Stimulated activated CD8-positive, alpha-beta memory T cell treated with anti-CD3 and anti-CD28 coated beads, Interleukin-7, amount 100 ng/mL, for 24 hours (primary cell): ENCODE measurements at places on chromosomes 5 and 9.

GRCh38 chr5:10140195-10140973 is 109.3 kb downstream of the ATPSCKMT start:
- DNase-seq = no peak

- DNase-seq = no peak
Observed at GRCh38 chr9:5698004-5698403, 69.1 kb downstream of the RIC1 start.

DNA sequence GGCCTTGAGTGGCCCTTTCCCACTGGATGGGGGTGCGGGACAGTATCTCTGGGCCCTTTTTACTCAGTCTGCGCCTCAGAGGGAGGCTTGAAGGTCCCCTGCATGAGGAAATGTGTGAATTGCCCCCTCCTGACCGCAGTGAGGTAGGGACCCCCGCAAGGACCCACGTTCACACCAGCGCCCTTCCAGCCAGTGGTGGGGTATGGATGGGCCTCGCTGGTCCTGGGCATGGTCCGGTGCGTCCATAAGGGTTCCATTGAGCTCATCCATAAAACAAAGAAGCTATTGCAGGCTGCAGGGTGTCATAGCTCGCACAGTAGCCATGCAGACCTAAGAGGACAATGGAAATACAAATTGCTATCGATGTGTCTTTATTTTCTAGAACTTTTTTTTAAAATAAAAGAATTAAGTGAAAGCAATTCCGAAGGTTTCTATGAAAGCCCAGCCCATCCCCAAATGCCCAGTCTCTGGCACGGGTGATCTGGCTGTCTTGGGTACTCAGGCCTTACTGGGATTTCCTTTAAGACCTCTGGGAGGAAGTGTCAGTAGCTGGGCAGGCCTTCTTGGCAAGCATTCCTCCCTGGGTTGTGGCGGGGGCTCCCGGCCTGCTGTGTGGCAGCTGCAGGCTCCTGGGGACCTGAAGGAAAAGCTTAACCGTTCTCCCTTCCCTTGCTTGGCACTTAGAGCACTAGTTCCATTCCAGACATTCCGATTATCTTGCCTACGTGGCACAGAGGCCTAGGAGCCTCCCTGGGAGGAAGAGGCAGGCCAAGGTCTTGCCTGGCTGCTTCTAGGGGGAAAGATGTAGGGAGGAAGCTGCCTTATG is 1.5 kb upstream of the SEMA5A start:
- no peak for DNase-seq

GRCh38 chr5:52989025-52989780 is at the start of gene ITGA2:
ITGA2 (plus strand) TSS chr5:52989352; CDS start chr5:52989469, 117 bp downstream.
- no peak for DNase-seq

GRCh38 chr5:151345187-151345807 is 2.1 kb downstream of the SLC36A2 start:
- no peak for DNase-seq

GRCh38 chr5:124869426-124870033 is 123.1 kb upstream of the ZNF608 start:
- no peak for DNase-seq

GRCh38 chr9:125881042-125881441 is 133.9 kb downstream of the PBX3 start:
- DNase-seq = no peak

- DNase-seq = no peak
Observed at GRCh38 chr5:133942614-133943474, 25.6 kb downstream of the C5orf15 start.

DNA sequence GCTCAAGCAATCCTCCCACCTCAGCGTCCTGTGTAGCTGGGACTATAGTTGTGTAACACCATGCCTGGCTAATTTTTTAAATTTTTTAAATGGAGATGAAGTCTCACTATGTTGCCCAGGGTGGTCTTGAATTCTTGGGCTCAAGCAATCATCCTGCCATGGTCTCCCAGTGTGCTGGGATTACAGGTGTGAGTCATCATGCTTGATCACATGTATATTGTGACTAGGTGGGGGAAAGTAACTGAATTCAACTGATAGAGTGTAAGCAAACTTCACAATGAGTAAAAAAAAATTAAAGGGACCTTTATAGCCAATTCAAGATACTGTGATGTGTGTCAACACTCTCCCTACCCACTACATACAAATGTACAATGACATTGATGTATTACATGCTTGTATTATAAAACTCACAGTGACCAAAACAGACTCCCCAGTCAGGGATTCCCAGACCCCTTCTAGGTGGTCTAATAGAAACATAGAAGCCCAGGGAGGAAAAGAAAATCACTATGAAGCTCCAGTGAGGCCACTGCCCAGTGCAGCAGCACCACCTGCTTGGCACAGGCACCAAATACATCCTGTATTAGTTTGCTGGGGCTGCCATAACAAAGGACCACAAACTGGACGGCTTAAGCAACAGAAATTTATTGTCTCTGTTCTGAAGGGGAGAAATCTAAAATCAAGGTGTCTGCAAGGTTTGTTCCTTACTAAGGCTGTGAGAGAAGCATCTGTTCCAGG is 8.8 kb downstream of the PLGRKT start:
- no peak for DNase-seq

- DNase-seq = no peak
Observed at GRCh38 chr9:133195029-133195428, 14.0 kb downstream of the OBP2B start.

DNA sequence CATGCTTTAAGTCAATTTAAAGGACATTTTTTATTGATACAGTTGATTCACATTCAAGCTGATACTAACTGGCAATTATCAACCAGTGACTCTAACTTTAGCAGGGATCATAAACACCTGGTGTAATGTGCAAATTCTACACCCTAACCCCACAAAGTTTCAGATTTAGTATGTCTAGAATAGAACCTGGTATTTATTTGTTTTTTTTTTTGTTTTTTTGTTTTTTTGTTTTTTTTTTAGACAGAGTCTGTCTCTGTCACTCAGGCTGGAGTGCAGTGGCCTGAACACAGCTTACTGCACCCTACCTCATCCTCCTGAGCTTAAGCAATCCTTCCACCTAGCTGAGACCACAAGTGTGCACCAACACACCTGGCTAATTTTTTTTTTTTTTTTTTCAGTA is 311.2 kb upstream of the SEMA6A start:
- DNase-seq = no peak

GRCh38 chr5:64792469-64792868 is 23.7 kb downstream of the CWC27 start:
- DNase-seq = no peak

DNA sequence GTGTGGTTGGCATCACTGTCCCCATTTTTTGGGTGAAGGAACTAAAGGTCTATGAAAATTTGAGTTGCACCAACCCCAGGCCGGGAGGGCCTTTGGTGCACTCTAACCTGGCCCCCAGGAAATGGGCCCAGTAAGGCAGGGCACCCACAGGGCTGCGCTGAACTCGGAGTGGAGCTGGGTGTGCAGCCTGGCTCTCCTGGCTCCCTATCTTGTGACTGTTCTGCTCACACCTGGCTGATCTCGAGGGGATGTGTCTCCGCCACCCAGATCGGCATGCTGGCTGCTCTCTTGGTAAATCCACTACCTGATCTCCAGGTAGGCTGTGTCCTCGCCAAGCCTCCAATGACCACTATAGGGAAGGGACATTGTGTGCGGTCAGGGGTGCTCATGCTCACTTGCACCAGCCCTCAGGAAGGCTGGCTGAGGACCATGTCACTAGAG is 259.8 kb downstream of the NSG2 start:
- no peak for DNase-seq

DNA sequence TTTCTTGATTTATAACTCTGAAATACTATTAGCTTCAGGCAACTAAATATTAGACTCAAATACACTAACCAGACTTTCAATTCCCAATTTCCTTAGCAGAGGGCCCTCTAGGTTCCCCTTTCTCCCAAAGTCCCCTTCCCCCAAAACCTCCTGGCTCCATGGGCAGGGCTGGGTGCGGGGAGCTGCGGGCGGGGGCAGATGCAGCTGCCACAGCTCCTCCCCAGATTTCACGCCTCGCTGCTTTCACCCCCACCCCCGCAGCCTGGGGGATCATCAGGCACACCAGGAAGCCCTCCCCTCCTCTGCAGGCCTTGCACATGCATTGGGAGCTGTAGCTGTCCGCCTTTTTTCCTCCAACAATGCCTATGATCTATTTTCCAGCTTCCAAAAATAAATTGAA is 82.8 kb upstream of the SPATA31C2 start:
- no peak for DNase-seq

DNA sequence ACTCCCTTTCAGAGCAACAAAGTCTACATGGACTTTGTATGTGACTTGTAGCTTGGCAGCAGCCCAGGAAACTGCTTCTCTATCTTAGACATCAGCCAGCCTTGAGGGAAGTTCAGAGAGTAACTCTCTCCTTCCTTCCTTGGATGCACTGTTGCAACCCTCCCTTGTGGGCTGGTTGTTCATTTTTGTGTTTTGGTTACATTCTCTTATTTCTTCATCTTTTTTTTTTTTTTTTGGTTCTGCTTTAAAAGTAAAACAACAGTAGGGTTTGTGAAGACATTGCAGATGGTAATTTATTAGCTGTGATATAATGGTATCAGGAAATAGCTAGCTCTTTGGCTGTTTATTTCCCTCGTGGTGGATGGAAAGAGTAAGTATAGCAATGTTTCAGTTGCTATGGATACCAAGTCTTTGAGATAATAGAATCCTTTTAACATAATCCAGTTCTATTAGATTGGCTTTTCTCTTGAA is 97.9 kb upstream of the MAMDC2 start:
- DNase-seq = no peak

GRCh38 chr9:78300209-78300608 is 3.3 kb downstream of the PSAT1 start:
- no peak for DNase-seq

- DNase-seq = no peak
Observed at GRCh38 chr5:81121836-81122630, 111.1 kb upstream of the CKMT2 start.

- no peak for DNase-seq
Observed at GRCh38 chr9:133647148-133647547, 11.0 kb downstream of the DBH start.

DNA sequence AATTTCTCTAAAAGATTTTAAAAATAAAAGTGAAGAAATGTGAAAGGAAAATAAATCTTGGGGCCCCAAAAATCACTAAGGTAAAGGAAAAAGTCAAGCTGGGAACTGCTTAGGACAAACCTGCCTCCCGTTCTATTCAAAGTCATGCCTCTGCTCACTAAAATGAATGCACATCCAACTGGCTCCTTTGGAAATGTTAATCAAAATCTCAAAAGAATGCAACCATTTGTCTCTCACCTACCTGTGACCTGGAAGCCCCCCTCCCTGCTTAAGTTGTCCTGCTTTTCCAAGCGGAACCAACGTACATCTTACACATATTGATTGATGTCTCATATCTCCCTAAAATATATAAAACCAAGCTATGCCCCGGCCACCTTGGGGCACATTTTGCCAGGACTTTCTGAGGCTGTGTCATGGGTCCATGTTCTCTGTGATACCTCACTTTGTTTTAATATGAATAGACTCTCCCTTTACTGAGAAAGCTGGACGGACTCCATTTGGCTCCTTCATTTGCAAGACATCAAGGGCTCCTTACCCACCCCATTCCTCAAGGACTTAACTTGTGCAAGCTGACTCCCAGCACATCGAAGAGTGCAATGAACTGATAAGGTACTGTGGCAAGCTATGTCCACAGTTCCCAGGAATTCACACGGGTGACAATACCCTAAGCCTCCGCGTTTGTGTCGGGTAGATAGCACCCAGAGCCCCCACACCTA is 164.3 kb downstream of the SMC2 start:
- no peak for DNase-seq

DNA sequence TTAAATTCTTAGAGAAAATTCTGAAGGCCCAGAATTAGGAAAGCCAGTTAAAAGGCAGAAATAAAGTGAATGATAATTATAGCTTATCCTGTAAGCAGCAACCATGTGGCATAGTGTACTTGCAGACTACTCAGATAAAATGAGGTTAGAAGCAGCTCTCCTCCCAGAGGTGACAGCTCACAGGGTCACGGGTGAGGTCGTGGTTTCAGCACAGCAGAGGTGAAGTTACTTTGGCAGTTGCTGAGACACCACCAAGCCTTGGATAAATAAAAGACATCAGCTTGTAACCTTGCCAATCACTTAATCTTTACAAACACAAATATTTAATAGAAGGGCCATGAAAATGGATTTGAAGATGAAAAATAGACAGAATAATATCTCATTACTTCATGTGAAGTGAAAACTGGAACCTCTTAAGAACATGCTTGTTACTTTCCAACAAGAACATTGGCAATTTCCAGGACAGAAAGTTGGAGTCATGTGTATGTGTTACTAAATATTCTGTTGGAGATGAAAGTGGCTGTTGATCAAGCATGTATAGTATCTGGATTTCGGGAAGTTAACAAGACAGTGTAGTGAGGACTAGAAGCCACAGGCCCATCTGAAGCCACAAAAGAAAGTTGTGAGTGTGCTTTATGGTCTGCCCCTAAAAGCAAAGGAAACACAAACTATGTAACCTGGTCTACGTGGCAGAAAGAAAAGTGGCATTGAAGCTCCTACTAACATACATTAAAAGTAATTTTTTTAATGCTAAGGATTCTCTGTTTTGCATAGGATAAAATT is 134.4 kb downstream of the ERCC6L2 start:
- DNase-seq = no peak

GRCh38 chr9:136659861-136660784 is 2.6 kb upstream of the EGFL7 start:
- DNase-seq = no peak

- no peak for DNase-seq
Observed at GRCh38 chr9:113471566-113471965, 8.0 kb downstream of the RGS3 start.

GRCh38 chr9:89470224-89470839 is 27.6 kb downstream of the SEMA4D start:
- DNase-seq = no peak

GRCh38 chr9:137404961-137405567 is 17.9 kb downstream of the EXD3 start:
- no peak for DNase-seq

GRCh38 chr5:172123269-172123692 is 64.7 kb downstream of the STK10 start:
- DNase-seq = no peak
